Mammary epithelial cell (primary cell): ENCODE measurements at places on chromosomes 12 and 14. TPM values are rescaled to one million over a fixed set of nuclear protein-coding genes. Genes with fewer than 3 reads are reported as not detected.
A peak's percentile ranks its signal among the peaks of the same experiment; 100 is the strongest.

DNA sequence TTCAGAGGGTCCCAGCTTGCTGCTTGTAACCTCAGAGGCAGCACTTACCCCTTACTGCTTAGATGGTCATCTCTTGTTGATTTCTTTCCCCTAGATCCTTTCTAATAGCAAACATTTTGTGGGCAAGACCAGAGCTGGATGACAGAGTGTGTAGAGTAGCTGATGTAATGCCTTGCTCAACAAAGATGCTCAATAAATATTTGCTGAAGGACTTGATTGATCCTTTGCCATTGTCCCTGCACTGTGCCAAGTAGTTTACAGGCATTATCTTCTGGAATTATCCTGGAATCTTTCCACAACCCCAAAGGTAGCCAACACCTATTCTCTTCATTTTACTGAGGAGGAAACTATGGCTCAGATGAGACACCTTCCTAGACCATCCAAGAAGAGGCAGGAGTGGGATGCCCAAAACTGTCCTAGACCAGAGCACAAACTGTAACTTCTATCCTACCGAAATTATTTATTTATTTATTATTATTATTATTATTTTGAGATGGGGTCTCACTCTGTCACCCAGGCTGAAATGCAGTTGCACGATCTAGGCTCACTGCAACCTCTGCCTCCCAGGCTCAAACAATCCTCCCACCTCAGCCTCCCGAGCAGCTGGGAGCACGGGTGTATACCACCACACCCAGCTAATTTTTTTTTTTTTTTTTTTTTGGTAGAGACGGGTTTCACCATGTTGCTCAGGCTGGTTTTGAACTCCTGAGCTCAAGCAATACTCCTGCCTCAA, 1.4 kb downstream of the MMAB start:
- no peak for DNase-seq

TMEM63C gene
- total RNA-seq: 4.4 and 8.3 TPM in 2 replicates

- DNase-seq: peak; percentile 49
Observed at GRCh38 chr14:45426685-45427282, 173.8 kb upstream of the MIS18BP1 start.

- DNase-seq: peak; percentile 98
Observed at GRCh38 chr12:39426636-39427240, 16.2 kb downstream of the KIF21A start.

DNA sequence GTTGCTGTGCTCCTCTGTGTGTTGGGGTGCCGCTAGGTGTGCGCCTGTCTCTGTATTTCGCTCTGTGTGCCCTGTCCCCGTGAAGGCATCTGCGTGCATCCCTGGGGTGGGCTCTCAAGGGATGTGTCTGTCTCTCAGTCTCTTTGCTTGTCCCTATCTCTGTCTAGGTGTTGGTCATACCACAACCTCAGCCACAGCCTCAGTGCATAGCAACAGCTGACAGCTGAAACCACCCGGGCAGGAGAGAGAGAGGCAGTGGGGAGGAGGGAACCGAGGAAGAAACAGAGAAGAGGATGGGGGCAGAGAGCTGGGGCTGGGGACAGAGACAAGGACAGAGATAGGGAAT, 953 bp upstream of the NXPH4 start:
- DNase-seq: peak; percentile 29

- DNase-seq: no peak
Observed at GRCh38 chr12:63787306-63787705, 7.6 kb downstream of the RXYLT1 start.

- peak; percentile 41 for DNase-seq
Observed at GRCh38 chr12:98725476-98726247, 80.6 kb downstream of the APAF1 start.

- peak; percentile 39 for DNase-seq
Observed at GRCh38 chr12:96258104-96258961, 64.2 kb downstream of the ELK3 start.

DNA sequence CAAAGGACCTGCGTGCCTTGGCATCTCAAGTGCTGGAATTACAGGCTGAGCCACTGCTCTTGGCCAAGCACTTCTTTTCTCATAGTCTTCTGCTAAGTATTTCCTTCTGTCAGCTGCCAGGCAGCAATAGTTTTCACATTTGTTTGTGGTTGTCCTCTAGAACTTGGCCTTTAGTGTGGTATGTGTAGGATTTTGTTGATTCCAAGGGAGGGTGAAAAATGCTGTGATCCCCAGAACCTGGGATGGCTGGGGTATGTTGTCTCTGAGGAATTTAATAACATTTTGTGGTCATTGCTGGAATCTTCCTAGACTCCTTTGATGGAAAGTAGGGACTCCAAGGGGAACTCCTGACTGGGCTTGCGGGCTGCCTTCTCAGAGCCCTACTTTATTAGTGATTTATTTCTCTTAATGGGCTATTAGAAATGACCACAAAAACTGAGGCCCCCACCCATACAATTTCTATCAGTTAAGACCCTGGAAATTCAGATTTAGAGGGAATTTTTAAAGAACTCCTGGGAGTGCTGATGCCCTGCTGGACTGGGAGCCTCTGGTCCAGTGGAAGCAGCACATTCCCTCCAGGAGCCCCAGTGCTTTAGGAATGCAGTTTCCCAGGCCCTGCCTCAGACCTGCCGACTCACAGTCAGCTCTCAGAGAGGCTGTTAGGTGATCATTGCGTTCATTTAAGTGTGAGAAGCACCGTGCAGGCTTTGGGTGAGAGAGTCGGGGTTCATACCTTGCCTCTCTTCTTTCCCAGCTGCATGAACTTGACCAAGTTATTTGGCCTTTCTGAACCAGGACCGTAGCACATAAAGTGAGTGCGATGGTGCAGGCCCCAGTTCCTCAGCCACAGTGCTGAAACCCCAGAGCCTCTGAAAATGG, 22.7 kb downstream of the TRAF3 start:
- no peak for DNase-seq

- DNase-seq: no peak
Observed at GRCh38 chr12:119249383-119250155, 70.8 kb downstream of the HSPB8 start.

DNA sequence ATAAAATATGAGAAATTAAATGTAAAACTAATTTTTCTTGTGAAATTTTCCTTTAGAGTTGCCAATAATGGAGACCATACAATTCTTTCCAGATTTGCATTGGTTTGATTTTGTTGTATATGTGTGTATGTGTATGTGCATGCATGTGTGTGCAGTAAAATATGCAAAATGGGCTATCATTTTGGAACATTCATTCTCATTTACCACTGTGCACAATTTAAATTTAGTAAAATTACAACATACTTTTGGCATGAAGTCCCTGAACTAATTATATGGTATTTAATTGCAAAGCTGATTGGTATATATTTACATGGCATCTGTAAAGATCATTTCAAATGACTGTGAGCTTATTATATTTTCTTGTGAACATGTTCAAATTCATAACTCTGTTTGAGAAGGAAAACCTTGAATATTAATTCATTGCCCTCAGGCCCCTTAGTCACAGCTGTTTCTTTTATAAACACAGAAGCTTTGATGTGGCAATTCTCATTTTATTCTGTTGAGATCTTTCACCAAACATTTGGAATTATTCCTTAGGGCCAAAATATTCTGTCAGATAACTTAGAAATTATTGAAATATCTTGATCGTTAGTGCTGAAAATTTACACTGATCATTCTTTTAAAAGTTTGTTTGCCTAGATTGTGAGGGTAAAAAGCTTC, 17.6 kb downstream of the KERA start:
- no peak for DNase-seq

BDKRB1 gene
- total RNA-seq: 3.8 and 4.8 TPM in 2 replicates

DNA sequence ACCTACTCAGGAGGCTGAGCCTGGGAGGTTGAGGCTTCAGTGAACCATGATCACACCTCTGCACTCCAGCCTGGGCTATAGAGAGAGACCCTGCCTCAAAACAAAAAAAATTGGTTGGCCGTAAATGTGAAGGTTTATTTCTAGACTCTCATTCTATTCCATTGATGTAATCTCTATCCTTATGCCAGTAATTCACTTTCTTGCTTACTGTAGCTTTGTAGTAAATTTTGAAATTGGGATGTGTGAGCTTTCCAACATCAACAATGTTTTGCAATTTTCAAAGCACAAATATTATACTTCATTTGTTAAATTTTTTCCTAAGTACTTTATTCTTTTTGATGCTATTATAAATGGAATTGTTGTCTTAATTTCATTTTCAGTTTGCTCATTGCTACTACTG, 24.6 kb downstream of the LIN52 start:
- DNase-seq: no peak

NANOG gene
- total RNA-seq: not detected
